Cardiac muscle cell (in vitro differentiated cells and primary cell): ENCODE measurements at places on chromosomes 11 and 22. TPM values are rescaled to one million over a fixed set of nuclear protein-coding genes. Genes with fewer than 3 reads are reported as not detected.

- H3K4me1 ChIP-seq: no peaks in the 10 kb centered on the region
- H3K27me3 ChIP-seq: peaks cover 91% of the 10 kb centered on the region
- no peaks in the 10 kb centered on the region for H3K36me3 ChIP-seq
- H3K4me3 ChIP-seq: no peak overlapping the region
Observed at GRCh38 chr11:94755494-94755893, 12.7 kb upstream of the AMOTL1 start.

- no peak overlapping the region for H3K4me3 ChIP-seq
- H3K27ac ChIP-seq: no peak overlapping the region
- H3K4me1 ChIP-seq: peaks cover 15% of the 10 kb centered on the region
- no peaks in the 10 kb centered on the region for H3K36me3 ChIP-seq
- DNase-seq: no peak
- H3K27me3 ChIP-seq: no peaks in the 10 kb centered on the region
Observed at GRCh38 chr11:77510851-77511250, 37.0 kb upstream of the PAK1 start.

DNA sequence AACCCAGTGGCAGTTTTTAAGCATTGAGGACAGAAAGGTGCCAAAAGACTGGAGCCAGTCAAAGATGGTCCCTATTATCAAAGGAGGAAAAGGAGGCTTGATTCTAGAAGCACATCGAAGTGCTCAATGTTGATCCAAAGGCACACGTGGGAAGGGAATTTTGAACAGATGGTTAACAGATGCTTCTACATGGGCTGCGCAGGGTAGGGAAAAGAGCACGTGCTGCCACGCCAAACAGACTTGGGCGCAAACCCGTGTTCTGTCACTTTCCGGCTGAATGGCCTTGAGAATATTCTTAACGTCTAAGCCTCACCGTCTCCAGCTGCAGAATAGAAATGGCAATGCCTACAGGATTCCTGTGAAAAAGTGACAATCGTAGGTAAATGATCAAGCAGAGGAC, 217.9 kb upstream of the MTNR1B start:
- no peak overlapping the region for H3K27ac ChIP-seq
- H3K36me3 ChIP-seq: no peaks in the 10 kb centered on the region
- H3K27me3 ChIP-seq: peaks cover 2% of the 10 kb centered on the region
- no peak for DNase-seq
- H3K4me1 ChIP-seq: peaks cover 9% of the 10 kb centered on the region

DNA sequence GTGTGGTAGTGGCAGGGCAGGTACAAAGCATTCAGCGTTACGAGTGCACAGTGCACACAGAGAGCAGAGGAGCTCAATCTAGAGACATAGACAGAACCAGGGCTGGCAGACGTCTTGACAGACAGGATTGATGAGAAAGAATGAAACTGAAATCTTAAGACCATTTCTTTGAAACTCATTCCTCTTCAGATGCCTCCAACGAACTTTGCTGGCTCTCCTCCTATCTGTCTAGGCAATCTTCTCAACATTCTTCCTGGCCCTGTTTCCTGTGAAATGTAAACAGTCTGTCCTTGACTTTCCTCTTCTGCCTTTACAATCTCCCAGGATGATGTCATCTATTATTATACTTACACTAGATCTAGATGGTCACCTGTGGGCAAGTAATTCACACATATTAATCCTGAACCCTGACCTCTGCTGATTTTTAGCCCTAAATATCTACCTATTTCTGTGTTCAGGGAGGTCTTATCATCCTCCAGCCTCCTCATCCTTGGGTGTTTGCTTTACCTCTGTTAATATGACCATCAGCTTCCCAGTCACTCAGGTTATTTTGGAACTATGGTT, 119.5 kb downstream of the ENTHD1 start:
- H3K27ac ChIP-seq: no peak overlapping the region
- H3K4me3 ChIP-seq: no peak overlapping the region
- peaks cover 18% of the 10 kb centered on the region for H3K27me3 ChIP-seq

FBLN1 gene
- total RNA-seq: 24.2 and 53.8 TPM in 2 replicates

GRCh38 chr11:132184079-132184478, 813.7 kb downstream of the NTM start:
- no peak for DNase-seq
- no peaks in the 10 kb centered on the region for H3K4me1 ChIP-seq
- H3K4me3 ChIP-seq: no peak overlapping the region
- H3K27ac ChIP-seq: no peak overlapping the region

GRCh38 chr22:31449506-31449905, 40.1 kb downstream of the EIF4ENIF1 start:
- no peaks in the 10 kb centered on the region for H3K27me3 ChIP-seq
- H3K27ac ChIP-seq: peak overlapping the region; percentile 89
- H3K36me3 ChIP-seq: peaks cover 11% of the 10 kb centered on the region

MPZL2 gene
- total RNA-seq: 0.39 TPM in 1 of 2 replicates, not detected in the other

MS4A6E gene
- total RNA-seq: not detected in 2 replicates

TSG101 gene
- 110 and 117 TPM in 2 replicates for total RNA-seq

- no peak for DNase-seq
- peaks cover 16% of the 10 kb centered on the region for H3K36me3 ChIP-seq
- no peak overlapping the region for H3K27ac ChIP-seq
- H3K27me3 ChIP-seq: no peaks in the 10 kb centered on the region
- H3K4me3 ChIP-seq: no peak overlapping the region
- no peaks in the 10 kb centered on the region for H3K4me1 ChIP-seq
Observed at GRCh38 chr22:26033071-26033470, 136.2 kb upstream of the SEZ6L start.

DNA sequence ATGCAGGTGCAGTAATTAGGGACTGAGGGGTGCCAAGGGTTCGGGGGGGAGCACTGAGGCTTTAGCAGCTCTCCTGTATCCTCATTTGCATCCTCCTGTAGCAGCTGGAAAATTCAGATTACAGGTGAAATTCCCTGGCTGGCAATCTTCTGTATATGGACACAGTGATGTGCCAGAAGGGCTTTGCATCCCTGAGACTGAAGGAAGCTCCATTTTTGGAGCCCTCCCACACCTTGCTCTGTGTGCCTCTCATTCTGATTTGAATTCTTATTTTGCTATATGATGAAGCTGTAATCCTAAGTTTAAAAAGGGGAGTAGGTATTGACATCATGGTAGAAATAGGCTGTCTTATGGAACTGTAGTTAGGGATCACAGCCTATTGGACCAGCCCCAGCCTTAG, 46.6 kb downstream of the SCN3B start:
- no peak overlapping the region for H3K4me3 ChIP-seq
- H3K36me3 ChIP-seq: peaks cover 29% of the 10 kb centered on the region
- H3K27ac ChIP-seq: no peak overlapping the region
- DNase-seq: no peak

DNA sequence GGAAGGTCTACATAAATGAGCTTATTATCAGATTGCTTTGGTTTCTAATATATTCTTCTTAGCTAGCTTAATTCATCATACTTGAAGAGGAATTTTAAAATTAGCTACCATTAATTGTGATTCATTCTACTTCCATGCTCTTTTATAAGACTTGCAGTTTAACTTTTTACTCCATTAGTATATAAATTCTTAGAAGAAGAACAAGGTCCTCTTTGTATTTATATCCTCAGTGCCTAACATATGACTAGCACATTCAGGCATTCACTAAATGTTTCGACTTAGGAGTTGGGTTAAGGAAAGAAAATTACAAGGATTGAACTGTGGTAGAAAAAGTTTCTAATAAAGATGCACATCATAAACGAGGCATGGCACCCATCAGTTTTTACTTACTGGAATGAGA, 1135.5 kb downstream of the JRKL start:
- no peaks in the 10 kb centered on the region for H3K27me3 ChIP-seq
- no peak overlapping the region for H3K4me3 ChIP-seq
- no peaks in the 10 kb centered on the region for H3K36me3 ChIP-seq
- no peak for DNase-seq
- H3K4me1 ChIP-seq: no peaks in the 10 kb centered on the region
- no peak overlapping the region for H3K27ac ChIP-seq

CDC42BPG gene
- total RNA-seq: 4.6 and 10.1 TPM in 2 replicates

DNA sequence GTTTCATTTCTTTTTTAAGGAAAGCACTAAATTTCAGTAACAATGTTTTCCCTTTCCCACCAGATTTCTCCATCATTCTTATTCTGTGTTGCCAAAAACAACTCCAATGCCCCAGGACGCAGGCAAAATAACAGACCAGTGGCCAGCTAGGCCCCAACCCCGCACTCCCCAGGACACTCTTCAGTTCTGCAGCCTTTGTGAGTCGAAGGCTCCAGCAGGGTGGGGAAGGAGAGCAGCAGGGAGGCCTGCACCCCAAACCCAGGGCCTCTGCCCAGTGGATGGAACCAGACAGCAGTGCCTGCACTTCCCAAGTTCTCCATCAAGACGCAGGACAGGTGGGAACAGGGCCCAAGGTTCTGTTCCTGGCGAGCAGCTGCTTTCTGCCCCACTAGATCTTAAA, 34.4 kb downstream of the PPP2R1B start:
- H3K4me1 ChIP-seq: peaks cover 51% of the 10 kb centered on the region
- no peak overlapping the region for H3K27ac ChIP-seq
- H3K36me3 ChIP-seq: no peaks in the 10 kb centered on the region
- no peak for DNase-seq
- H3K4me3 ChIP-seq: no peak overlapping the region
- H3K27me3 ChIP-seq: no peaks in the 10 kb centered on the region

DNA sequence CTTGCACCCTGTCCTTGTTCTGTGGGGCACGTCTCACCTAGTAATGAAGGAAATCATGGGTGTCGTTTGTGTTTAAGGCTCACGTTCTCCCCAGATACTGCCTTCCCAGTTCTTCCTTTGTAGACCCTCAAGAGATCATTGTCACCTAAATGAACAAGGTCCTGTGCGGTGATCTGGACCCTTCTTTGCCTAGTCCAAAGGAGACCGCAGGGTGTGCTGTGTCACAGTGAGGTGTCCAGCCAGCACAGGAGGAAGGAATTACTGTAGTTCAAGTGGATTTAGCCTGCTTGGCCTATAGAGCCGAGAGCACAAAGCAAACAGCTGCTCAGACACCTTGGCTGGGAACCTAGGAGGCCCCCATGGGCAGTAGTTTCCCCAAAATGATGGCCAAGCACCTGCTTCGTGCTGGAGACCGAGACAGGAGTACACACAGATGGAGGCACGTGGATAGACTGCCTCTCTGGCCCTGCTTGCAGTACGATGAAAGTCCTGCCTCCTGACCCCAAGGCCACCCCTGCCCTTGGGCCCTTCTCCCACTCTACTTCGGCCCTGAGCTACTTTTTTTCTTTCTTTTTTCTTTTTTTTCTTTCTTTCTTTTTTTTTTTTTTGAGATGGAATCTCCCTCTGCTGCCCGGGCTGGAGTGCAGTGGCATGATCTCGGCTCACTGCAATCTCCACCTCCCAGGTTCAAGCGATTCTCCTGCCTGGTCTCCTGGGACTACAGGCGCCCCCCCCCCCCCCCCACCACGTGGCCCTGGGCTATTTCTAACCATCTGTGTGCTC, 19.4 kb upstream of the PPFIA1 start:
- DNase-seq: no peak
- no peaks in the 10 kb centered on the region for H3K4me1 ChIP-seq
- no peaks in the 10 kb centered on the region for H3K36me3 ChIP-seq
- H3K27ac ChIP-seq: no peak overlapping the region

DNA sequence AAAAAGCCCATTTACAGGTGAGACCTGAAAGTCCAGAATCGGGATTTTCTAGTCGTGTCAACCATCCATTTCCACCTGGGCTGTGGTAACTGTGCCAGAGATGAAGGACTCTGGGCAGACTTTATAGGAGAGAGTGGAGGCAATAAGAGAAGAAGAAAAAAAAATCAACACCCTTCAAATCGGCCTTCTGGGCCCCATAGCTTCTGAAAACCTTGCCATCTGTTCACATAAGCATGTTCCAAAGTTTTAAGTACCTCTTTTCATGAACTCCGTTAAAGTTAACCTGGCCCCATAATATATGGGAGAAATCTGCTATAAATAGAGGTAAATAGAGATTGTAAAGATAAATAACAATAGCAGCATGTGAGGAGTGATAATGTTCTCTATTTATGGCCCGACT, 470.5 kb downstream of the MIAT start:
- H3K27me3 ChIP-seq: peaks cover 7% of the 10 kb centered on the region
- no peak for DNase-seq
- H3K36me3 ChIP-seq: no peaks in the 10 kb centered on the region
- no peak overlapping the region for H3K4me3 ChIP-seq
- peaks cover 15% of the 10 kb centered on the region for H3K4me1 ChIP-seq
- H3K27ac ChIP-seq: no peak overlapping the region

DNA sequence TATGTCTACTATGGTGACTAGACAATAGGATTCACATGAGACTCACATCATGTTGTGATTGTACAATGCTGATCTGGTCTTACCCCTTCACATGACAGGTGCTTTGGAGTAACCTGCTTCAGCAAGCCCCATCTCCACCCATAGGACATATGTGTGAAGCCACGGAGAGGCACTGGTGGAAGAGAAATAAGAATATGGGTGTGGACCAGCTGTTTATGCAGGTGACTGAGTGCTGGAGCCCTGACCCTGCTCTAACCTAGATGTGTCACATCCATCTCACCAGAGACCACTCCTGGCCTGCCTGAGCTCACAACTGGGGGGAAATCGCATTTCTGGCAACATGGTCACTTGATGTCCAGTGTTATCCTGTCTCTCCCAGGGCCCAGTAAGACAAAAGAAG, 119.7 kb downstream of the GGTLC2 start:
- H3K36me3 ChIP-seq: no peaks in the 10 kb centered on the region
- H3K27me3 ChIP-seq: no peaks in the 10 kb centered on the region
- DNase-seq: no peak
- no peak overlapping the region for H3K4me3 ChIP-seq
- H3K27ac ChIP-seq: no peak overlapping the region

HOATZ gene
- total RNA-seq: not detected in 2 replicates

- peak; percentile 38 for DNase-seq
- no peak overlapping the region for H3K27ac ChIP-seq
- no peak overlapping the region for H3K4me3 ChIP-seq
- H3K27me3 ChIP-seq: no peaks in the 10 kb centered on the region
- H3K4me1 ChIP-seq: no peaks in the 10 kb centered on the region
Observed at GRCh38 chr11:129141748-129142523, 50.2 kb downstream of the ARHGAP32 start.

- no peak overlapping the region for H3K27ac ChIP-seq
- H3K4me3 ChIP-seq: no peak overlapping the region
- no peaks in the 10 kb centered on the region for H3K27me3 ChIP-seq
- DNase-seq: peak; percentile 92
Observed at GRCh38 chr11:121466063-121466794, 13.5 kb upstream of the SORL1-AS1 start.

DNA sequence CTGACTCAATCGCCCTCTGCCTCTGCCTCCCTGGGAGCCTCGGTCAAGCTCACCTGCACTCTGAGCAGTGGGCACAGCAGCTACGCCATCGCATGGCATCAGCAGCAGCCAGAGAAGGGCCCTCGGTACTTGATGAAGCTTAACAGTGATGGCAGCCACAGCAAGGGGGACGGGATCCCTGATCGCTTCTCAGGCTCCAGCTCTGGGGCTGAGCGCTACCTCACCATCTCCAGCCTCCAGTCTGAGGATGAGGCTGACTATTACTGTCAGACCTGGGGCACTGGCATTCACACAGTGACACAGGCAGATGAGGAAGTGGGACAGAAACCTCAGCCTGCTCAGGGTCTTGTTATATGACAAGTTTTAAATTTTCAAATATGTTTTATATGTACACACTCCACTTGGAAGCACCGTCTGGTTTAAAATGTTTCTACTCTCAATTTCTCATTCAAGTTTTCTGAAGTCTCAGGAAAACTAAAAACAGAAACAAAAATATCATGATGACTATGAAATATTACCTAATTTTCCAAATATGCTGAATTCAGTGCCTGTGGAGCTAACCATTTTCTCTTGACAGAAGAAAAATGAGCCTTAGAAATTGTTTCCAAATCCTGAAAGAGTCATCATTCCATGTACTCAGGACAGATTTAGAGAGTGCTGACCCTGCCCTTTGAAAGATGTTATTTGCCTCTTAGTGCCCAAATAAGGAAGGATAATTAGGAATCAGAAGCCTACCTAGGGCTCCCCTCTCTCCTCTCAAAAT, 48.8 kb upstream of the TOP3B start:
- no peak for DNase-seq
- H3K4me3 ChIP-seq: no peak overlapping the region
- H3K36me3 ChIP-seq: no peaks in the 10 kb centered on the region
- peaks cover 4% of the 10 kb centered on the region for H3K4me1 ChIP-seq
- no peak overlapping the region for H3K27ac ChIP-seq
